ENCODE measurements at places on chromosomes 2 and 18. TPM values are rescaled to one million over a fixed set of nuclear protein-coding genes. Genes with fewer than 3 reads are reported as not detected.

DNA sequence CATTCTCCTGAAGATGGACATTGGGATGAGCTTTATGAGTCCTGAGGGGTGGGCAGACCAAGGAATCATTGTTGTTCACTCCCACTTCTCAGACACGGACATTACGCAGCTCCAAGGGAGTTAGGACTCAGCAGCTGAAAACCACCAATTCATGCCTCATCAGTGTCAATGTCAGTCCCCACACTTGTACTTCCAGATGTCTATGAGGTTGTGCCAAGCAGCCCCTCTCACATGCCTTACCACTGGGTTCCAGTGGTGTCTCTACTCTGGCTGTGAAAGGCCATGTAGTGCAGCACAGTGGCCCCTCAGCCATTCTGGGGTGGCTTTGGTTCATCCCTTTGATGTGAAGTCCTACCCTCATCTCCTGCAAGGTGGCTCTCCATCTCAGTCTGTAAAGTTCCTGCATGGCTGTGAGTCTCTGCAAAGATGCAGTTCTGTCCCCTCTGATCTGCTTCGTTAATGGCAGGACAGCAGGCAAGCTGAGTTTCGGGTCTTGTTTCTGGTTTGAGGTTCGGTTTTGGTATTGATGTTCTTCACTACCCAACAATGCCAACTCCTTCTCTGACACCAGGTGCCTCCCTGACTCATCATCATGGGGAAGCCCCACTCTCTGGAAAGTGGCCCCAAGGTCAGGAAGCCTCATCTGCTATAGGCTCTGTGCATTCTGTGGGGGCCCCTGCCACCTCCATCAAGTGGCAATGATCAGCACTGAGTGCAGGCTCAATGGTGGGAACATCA, 14.0 kb upstream of the COL6A3 start:
- no peaks in the 10 kb centered on the region for H3K4me1 ChIP-seq
- no peak overlapping the region for H3K27ac ChIP-seq
- H3K36me3 ChIP-seq: no peaks in the 10 kb centered on the region
- DNase-seq: no peak

DNA sequence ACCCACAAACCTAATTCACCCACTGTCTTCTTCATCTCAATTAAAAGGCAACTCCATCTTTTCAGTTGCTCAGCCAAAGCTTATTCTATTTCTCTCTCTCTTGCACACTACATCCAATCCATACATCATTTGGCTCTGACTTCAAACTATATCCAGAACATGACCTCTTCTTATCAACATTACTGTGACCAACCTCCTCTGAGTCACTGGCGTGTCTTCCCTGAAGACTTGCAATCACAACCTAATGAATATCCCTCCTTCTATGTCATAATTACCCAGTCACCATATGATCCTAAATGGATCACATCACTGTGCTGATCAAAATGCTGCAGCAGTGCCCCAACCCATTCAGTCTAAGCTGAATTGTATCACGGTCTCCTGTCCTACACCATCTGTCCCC, 22.6 kb upstream of the SULT1C3 start:
- no peak for DNase-seq
- no peaks in the 10 kb centered on the region for H3K36me3 ChIP-seq
- H3K27ac ChIP-seq: no peak overlapping the region
- no peaks in the 10 kb centered on the region for H3K27me3 ChIP-seq

DNA sequence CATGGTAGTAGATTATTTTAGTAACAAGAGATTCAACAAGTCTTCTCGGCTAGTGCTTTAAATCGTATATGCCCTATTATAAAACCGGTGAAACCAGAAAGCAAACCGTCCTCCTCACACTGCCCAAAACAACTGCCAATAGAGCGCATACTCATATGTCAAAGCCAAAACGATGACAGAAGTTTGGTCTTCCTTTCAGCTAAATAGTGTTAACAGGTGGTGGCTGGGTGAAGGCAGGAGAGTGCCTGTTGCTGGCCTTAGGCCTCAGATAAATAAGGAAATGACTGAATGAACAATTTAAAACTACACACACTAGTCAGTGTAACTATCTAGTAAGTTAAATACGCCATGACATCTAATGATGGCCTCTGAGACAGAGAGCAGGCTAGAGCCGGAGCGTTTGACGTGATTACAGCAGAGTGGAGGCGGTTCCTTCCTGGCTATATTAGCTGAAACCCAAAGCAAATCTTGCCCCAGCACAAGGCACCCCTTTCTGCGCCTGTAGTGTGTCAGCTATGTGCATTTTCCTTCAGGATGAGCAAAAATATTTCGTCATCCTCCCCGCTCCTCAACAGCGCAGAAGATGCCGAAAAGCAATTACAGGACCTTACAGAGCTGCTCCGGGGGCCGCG, 1.6 kb downstream of the LONRF2 start:
- no peaks in the 10 kb centered on the region for H3K4me1 ChIP-seq
- no peaks in the 10 kb centered on the region for H3K27me3 ChIP-seq
- no peak for DNase-seq

DNA sequence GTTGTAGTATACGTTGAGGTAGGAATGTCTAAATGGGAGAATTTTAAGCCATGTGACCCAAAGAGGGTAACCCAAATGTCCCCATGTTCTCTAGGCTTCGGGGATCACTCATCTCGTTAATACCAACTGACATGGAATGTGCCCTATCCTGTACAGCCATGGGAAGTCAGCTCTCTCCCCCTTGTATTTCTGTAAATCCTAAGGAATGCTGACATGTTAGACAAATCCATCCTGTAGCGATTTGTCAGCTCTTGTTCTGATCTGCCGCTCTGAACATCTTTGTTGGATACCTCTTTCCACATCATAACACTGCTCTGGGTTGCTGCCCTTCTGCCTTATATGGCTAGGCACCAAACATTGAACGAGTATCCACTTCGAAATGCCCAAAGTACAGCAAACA, 350.6 kb downstream of the RND3 start:
- no peaks in the 10 kb centered on the region for H3K27me3 ChIP-seq
- H3K4me1 ChIP-seq: no peaks in the 10 kb centered on the region
- H3K36me3 ChIP-seq: no peaks in the 10 kb centered on the region

FASTKD1 gene
- total RNA-seq: 10.3 TPM

CABLES1 gene
- 32.1 TPM for total RNA-seq

All from tibial nerve (tissue), 4 donors.